ENCODE measurements at places on chromosomes 1 and 21.

DNA sequence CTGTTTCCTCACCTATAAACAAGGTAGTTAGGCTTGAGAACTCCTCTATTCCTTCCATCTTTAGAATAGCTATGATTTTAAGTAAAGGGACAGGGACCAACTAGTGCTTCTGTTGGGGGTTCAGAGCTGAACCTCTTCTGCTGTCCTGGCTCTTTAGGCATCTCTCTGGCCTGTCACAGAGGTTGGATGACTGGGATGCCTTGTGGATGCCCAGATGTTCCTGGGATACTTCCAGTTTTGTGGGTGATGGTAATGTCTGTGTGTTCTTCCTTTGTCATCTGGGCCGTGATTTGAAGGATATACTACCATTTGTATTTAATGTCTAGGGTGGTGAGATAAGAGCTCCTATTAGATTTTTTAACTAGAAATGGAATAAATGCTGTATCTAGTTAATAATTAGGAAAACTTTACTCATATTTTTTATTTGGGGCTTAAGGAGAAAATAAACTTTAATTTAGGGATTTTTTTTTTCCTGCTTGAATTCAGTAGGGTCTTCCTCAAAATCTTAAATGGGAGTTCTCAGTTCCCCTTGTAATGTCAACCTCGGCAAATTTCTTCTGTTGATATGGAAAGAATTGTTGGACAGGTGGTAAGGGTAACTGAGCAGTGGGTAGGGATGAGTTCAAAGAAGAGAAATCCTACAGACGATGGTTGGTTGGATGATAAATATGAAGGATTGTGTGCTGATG, 47.2 kb downstream of the LAMC1 start:
- no peak for DNase-seq

GRCh38 chr1:211722277-211723175, 47.1 kb upstream of the NEK2 start:
- DNase-seq: no peak

GRCh38 chr1:145927916-145928643, 796 bp upstream of the RBM8A start:
- DNase-seq: no peak

GRCh38 chr1:10132316-10132715, 78.1 kb upstream of the KIF1B start:
- no peak for DNase-seq

DNA sequence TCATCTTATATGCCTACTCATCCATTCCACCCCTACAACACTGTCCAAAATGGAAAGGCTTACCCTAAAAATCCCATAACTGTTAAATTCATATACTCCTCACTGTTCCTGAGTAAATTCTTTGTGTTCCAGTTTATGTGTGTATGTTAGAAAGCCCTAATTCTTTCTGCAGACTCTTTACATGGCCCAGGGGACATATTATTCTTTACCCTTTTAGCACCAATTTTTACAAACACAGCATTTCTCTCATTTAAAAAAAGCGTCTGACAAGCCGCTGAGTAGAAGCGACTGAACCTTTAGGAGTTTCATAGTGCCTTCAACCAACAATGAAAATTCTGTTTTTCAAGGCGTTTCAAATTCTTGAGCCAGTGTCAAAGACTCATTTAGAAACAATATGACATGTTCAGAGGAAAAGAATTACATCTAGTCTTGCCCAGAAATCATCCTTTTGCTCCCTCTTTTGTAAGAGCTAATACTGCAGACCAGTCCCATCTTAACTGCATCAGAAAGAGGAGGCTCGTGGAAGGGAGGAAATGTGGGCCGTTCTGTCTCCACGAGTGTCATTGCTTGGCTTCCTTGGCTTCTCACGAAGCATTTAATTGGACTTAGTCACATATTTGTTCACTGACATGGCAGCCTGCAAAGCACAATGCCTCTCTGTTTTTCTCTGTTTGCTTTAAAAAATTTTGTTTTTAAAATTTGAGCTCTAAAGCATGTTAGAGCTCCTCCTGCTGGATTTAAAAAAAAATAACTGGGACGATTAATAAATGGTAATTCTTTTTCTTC, 21.3 kb upstream of the C1orf105 start:
- DNase-seq: peak; percentile 25

DNA sequence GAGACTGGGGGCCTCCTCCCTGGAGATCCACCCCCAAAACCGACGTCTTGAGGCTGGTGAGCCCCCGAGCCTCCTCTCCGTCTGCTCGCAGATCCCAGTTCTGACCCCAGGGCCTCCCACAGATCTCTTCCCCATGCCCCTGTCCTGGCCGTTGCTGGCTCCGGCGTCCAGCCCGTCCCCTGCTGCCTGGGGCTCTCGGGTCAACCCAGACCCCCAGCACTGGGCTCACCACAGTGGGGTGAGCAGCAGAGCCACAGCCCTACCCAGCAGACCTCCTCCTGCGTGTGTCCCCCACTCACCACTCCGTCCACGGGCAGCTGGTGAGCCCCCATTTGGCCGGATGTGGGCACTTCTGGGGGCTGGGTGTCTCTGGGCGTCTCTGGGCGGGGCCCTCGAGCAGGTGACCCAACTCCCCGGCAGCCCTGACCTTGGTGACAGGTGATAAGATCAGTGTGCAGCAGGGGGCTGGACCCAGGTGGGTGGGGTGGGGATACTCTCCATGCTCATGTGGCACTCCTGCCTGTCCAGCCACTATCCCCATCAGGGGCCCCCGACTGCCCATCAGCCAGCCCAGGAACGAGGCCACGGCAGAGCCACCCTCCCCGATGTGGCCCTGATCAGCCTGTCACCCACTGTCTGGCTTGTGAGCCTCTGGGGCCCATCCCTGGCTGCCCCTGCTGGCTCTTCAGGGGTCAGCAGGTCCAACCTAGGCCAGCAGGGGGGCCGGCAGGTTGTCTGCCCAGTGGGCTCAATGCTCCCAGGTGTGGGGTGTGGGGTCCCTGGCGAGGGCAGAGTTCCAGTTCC, 709 bp downstream of the TNFRSF14 start:
- peak; percentile 45 for DNase-seq

- DNase-seq: no peak
These were observed 106.2 kb downstream of the RUNX1 start for GRCh38 chr21:34942911-34943310.

DNA sequence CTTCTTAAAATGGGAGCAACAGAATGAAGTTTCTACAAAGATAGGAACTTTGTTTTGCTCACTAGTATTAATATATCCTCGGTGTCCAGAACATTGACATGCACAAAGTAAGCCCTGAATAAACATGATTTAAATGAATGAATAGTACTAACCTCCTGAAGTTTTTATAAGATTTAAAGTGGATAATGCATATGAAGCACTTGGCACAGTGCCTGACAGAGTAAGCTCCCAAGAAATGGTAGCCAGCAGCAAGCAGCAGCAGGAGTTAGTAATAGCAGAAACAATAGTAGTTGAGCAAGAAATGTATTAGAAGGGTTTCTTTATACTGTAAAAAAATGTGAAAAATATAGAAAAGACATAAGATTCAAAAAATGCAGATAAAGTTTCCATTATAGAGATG, 258.1 kb upstream of the C1orf87 start:
- no peak for DNase-seq

GRCh38 chr1:219109424-219110018, 64.2 kb upstream of the LYPLAL1 start:
- no peak for DNase-seq

DNA sequence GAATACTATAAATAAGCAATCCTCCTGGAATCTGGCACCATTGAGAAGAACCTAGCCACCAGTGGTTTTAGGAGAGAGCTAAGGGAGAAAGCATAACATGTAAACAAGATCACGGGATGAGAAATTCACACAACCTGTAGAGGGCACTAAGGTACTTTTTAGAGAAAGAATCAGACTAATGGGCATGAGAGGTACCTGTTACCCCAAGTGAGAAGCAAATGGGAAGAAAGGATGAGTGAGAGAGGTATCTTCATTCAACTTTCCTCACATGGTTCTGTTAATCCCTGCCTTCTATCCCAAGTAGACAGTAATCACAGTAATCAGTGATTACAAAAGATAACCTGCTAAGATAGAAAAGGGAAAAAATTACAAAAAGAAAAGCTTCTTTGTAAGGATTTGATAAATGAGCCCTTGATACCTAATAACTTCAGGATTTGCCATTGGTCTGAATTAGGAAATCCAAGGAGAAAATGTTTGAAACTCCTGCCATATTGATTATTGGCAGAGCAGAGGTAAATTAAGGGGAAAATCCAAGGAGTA, 251.1 kb upstream of the ADGRL2 start:
- no peak for DNase-seq

DNA sequence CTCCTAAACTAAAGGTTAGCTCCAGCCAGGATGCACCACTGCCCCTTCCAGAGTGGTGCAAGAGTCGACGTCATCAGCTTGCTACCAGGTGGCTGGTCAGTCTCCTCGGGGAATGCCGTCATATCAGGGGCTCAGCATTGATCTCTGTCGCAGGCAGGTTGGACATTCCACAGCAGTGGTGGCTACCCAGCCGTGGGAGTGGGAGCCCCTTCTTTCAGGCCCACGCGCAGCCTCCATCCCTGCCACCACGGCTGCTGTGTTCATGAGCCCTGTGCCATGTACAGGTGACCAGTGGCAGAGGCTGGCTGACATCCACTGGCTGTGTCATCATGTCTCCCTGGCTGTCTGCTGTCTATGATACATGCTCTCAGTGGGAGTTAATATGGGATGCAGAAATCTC, 25.5 kb downstream of the IL10RB start:
- no peak for DNase-seq

GRCh38 chr1:198678301-198678836, 39.5 kb downstream of the PTPRC start:
- DNase-seq: no peak

GRCh38 chr1:28243685-28244311, 7.9 kb downstream of the ATP5IF1 start:
- no peak for DNase-seq

- DNase-seq: peak; percentile 2
These were observed 159.1 kb downstream of the NFIA start for GRCh38 chr1:61241411-61241838.

Data from suppressor macrophage treated with lipopolysaccharide for 1 hour (primary cell).